ENCODE measurements at places on chromosomes 4 and X.

- DNase-seq: no peak
Measured at GRCh38 chr4:124435274-124435950, 277.1 kb downstream of the ANKRD50 start.

DNA sequence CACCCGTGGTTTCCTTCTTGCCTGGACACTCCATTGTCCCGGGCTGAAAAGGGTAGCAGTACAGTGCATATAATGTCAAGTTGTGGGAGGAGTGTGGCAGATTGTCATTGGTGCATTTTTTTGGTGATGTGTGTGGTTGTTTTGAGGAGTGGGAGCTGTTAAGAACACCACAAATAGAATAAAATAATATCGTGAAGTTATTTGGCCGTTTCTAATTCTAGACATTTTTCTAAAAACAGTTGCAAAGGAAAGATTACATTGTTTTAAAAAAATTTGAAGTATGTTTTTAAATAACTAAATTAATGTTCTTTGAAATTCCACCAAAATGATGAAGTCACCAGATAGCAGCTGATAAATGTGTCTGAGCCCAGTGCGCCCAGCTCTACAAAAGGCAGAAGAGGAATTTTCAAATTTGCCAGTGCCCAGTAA lies 1.3 kb downstream of the PKD2 start:
- DNase-seq: no peak

DNA sequence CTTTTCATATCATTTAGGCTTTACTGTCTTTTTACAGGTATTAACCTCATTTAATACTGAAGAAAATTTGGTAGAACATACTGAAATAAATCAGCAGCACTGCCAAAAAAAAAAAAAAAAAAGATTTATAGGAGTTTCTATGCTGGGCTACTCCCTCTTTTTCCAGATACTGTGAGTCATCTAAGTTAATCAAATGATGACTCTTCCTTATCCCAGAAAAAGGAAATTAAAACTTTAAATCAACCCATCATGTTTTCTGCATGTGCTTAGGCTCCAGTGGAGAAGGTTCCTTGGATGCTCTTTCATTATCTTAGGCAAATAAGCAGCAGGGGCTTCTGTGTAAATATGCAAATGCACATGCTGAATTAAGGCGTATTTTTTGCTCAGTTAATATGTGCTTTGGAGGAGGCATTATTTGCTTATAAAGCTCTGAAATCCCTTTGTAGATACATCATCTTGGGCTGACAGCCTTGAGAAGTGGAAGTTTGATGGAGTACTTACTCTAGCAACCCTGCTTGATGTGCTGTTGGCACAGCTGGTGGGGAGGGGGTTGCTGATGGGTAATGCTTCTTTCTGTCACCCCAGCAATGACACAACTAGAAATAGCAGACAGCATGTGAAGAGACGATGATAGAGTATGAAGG lies 136.1 kb downstream of the C4orf33 start:
- DNase-seq: no peak

- no peak for DNase-seq
Measured at GRCh38 chr4:132269303-132269990, 879.6 kb upstream of the PCDH10 start.

- DNase-seq: no peak
Measured at GRCh38 chrX:20633451-20633850, 366.7 kb upstream of the RPS6KA3 start.

Data from coronary artery (tissue), 2 donors.